Mesenteric fat pad (tissue), 1 donor: ENCODE measurements at places on chromosomes 3 and 15.

GRCh38 chr3:177837951-177838655, 640.8 kb upstream of the TBL1XR1 start:
- DNase-seq: no peak

GRCh38 chr3:172125963-172126457, 86.6 kb downstream of the FNDC3B start:
- no peak for DNase-seq

DNA sequence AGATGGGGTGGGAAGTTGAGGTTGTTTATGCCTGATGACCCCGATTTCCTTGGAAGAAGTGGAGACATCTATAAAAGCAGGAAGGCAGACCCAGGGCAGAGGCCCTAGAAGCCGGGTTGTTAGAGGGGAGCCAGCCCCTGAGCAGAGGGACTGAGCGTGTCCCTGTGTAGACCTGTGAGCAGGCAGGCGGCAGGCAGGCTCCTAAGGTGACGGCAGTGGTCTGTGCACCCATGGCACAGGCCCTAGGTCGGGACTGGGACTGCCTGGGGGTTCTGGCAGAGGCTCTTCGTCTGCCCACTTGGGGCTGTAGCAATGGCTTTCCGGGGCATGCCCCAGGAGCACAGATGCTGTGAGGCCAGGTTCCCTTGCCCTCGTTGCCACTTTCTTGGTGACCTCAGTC, 9.9 kb downstream of the SEMA4B start:
- no peak for DNase-seq

DNA sequence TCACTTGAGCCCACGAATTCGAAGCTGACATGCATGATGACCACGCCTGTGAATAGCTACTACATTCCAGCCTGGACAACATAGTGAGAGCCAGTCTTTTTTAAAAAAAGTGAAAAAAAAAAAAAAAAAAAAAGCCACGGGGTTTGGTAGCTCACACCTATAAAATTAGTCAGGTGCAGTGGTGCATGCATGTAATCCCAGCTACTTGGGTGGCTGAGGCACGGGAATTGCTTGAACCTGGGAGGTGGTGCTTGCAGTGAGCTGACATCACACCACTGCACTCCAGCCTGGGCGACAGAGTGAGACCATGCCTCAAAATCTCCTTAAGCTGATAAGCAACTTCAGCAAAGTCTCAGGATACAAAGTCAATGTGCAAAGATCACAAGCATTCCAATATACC, 44.4 kb downstream of the CSNK1G1 start:
- DNase-seq: no peak

DNA sequence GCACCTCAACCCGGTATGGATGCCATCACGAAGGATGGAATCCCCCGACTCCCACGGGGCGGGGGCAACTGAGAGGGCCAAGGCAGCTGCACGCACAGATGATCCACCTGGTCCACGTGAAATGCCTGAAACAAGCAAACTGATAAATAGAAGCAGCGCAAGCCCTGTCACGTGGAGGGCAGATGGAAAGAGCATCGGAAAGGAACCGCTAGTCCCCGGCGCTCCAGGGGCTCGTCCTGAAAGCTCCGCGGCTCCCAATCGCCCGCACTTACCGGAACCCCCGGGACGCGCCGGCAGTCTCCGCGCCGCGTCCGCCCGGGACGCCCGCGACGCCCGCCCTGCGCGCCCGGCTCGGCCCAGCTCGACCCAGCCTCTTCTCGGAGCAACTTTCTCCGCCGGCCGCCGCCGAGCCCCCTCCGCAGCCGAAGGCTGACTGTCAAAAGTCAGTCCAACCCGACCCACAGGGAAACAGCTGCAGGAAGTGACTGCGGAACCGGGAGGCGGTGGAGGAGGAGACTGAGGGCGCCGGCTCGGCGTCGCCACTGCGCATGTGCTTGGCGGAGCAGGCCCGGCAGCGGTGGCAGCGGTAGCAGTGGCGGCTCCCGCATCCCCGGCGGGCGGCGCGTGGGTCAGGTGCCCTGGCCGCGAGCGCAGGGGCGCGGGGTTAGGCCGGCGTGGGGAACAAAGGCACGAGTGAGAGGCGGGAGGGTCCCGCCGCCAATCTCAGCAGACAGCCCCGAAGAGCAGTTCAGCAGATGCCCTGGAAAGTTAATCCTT, at the start of gene ZMAT3:
ZMAT3 (minus strand) TSS at position 487 of the 777 bp plus-strand sequence. CDS start 4,057 bp downstream, outside the sequence.
- DNase-seq: peak; percentile 97

- no peak for DNase-seq
These were observed 9.1 kb downstream of the RAMAC start for GRCh38 chr15:82995076-82995475.
